NCI-H1092 treated with DMSO at 0.1 percent for 48 hours (cell line): ENCODE measurements at places on chromosomes 1 and 21.

DNA sequence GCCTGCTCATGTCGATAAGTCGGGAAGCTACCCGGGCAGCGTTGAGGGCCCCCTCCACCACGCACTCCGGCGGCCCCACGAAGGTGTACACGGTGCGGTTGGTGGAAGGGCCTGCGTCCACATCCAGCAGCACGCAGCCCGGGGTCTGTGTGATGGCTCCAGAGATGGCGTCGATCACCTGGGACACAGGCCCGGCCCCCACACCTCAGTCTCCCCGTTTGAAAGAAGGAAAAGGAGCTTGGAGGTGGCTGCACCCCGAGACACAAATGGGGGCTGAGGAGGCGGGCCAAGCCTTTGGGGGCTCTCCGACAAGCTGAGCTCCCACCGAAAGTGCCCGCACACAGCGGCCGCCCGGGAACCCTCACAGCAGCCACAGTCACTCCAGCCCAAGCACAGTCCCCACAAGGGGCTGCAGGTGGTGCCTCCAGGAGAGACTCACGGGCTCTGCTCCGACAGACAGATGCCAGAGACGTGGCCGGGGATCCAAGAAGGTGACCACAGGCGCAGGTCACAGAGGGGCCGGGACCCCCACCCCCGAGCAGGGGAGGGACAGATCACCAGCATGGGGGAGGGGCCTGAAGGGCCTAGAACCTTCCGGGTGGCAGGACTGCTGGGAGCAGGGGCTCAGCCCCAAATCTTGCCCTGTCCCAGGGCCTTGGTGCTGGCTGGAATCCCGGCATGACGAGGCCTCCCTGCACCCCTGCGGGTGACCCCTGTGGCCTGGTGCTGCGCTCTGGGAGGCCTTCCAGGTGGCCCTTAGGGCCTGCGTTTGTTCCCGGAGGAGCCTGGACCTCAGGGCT is 1.0 kb downstream of the FTCD start:
- DNase-seq, result no peak

DNA sequence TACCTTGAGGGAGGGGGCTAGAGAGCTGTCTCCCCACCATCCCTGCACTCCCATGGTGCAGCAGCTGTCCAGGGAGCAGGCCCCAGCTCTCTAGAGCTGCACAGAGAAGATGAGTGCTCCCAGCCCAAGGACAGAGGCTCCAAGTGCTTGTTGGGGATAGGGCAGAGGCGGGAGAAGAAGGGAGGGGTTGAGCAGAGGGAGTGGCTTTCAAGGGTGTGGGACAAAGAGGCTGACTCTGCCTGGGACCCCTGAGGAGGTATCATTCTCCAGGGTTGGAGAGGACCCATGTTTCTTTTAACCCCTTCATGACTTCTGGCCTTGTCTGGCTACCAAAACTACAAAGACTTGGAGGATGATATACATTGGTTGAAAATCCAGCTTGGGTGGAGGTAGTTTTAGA is 14.6 kb downstream of the FOXD2 start:
- no peak for DNase-seq

- DNase-seq, result no peak
These were observed 9.1 kb downstream of the ZRANB2 start for GRCh38 chr1:71071720-71072119.

- no peak for DNase-seq
These were observed 21.3 kb downstream of the TNFRSF1B start for GRCh38 chr1:12188115-12188514.

DNA sequence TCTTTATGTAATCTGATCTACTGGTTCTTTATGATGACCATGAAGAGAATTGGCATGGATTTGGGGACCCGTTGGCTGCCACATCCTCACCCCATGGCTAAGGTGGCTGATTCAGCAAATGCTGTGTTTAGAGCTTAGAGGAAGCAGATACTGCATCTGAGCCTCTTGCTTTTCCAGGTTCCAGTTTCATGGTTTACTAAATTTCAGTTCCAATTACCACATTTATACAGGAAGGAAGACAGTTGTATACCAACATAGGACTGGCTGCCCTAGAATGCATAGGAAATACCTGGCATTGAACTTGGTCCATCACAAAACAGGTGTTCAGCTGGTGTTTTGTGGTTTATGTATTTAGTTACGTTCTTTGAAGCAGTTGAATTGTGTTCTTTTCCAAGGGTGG is 107.1 kb downstream of the ST3GAL3 start:
- no peak for DNase-seq

DNA sequence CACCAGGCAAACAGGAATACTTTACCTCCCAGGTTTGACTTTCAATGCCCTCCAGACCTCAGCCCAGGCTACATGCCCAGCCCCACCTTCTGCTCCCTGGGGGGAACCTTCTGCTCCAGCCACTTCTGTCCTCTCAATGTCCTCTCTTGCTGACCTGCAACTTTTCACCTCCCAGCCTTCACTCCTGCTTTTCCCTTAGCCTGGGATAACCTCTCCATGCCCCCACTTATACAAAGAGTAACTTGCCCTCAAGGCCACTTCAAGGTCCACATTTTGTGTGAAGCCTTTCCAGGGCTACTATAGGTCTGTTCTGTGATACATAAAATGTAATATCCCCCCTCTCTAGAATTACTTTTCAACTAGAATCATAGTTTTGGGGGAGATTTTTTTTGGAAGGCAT is 21.7 kb downstream of the SERTAD4 start:
- DNase-seq, result no peak

- no peak for DNase-seq
These were observed 14.8 kb downstream of the SH3BP5L start for GRCh38 chr1:248810727-248811513.
